HS-5 (cell line): ENCODE measurements at places on chromosomes 5 and 9.

DNA sequence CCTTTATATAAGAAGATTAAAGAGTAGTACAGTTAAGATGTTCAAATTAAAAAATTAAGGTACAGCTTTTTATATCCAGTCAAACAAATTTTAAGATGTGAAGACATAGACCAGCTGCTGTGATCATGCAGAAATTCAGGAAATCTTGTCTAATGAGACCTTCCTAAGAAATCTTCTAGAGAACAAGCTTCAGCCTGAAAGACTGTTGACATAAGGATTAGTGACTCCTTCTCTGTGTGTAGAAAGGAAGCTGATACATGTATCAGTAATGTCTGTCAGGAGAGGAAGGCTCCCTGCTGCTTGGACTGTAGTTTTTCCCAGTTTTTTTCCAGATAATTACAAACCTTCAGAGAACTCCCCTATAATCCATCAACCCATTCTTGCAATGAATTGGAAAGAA lies 75.8 kb upstream of the PCSK5 start:
- DNase-seq: peak; percentile 9

GRCh38 chr5:91635950-91636734 lies 253.0 kb upstream of the ARRDC3 start:
- no peak for DNase-seq

- DNase-seq: no peak
Observed at GRCh38 chr5:63286724-63287123, 675.5 kb downstream of the HTR1A start.

DNA sequence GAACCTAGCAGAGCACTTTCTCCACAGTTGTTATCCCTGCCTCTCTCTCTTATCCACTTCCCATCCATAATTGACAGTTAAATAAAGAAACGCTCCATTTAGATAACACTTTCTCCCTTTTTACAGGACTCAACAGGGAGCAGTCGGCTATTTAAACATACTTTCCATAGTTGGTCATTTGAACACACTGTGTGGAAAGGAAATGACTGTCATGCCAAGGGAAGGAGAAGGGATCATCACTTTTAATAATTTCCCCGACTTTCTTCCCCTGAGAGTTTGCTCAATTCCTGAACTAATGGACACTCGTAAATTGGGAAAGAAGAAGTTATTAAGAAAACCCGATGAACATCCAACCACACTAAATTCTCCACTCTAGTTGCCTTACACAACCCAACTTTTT lies 400.8 kb upstream of the PTGER4 start:
- DNase-seq: no peak

GRCh38 chr5:65924366-65925043 lies 1.9 kb upstream of the ERBIN start:
- DNase-seq: no peak
